ENCODE measurements at places on chromosomes 2 and 18.

DNA sequence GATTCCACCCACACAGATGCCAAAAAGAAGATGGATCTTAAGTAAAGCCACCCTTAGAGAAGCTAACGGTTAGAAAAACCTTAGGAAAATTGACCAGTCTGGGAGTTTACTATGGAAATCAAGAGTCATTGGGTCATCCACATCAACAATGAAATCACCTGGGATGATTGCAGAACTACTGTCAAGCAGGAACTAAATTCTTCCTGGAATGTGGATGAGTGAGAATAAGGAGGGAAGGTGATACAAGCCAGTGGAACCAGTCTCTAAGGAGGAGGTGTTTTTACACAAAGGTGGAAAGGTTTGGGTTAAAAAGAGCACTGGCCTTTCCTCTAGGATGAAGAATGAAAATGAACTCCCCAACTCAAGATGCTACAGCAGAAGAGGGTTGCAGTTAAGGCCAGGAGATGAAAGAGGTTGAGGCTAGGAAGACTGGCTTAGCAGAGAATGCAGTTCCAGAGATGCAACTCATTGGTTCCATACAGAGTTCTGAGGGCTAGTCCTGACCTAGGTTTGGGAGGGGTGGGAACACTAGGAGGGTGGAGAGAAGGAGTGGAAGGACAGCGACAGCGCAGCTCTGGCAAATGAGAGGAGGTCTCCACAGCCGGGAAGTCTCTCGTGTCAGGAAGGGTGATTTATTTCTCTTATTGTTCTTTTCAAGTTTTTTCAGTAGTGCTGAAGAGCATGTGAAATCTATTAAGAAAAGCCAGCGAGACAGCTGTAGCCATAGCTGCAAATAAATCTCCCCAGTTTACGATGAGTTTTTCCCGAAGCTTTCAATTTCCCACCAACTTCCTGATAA lies 27.7 kb upstream of the KDM3A start:
- DNase-seq = no peak

DNA sequence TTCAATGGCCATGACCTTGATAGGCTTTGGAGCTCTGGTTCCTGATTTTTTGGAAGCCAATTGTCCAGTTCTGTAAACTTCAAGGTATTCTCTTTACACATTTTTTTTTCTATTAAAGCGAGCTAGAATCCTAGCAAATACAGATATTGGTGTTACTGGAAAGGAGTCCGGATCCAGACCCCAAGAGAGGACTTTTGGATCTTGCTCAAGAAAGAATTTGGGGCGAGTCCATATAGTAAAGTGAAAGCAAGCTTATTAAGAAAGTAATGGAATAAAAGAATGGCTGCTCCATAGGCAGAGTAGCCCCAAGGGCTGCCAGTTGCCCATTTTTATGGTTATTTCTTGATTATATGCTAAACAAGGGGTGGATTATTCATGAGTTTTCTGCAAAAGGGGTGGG lies 45.1 kb downstream of the CD8B2 start:
- no peak for DNase-seq

DNA sequence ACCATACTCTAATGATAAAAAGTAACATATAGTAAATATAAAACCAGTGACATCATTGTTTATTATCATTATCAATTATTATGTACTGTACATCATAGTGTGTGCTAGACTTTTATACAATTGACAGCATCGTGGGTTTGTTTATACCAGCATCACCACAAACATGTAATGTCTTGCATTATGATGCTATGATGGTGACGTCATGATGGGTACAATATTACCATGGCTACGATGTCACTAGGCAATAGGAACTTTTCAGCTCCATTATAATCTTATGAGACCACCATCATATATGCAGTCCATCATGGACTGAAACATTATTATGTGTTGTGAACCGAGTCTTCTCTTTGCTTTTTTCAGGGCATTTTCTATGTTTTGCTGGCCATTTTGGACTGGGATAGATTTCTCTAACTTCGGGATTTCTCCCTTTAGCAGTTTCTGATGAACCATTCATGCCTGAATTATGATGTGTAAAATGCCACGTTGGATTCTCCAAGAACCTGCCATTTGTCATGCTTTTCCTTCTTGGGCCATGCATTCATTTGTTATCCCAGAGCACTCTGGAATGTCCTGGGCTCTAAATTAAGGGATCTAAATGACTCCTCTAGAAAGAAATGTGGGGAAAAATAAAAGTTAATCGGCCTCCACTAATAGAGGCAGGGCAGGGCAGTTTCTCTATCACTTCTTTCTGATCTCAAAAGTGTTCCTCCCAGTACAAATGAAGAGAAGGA lies 325.6 kb upstream of the TNP1 start:
- no peak for DNase-seq

DNA sequence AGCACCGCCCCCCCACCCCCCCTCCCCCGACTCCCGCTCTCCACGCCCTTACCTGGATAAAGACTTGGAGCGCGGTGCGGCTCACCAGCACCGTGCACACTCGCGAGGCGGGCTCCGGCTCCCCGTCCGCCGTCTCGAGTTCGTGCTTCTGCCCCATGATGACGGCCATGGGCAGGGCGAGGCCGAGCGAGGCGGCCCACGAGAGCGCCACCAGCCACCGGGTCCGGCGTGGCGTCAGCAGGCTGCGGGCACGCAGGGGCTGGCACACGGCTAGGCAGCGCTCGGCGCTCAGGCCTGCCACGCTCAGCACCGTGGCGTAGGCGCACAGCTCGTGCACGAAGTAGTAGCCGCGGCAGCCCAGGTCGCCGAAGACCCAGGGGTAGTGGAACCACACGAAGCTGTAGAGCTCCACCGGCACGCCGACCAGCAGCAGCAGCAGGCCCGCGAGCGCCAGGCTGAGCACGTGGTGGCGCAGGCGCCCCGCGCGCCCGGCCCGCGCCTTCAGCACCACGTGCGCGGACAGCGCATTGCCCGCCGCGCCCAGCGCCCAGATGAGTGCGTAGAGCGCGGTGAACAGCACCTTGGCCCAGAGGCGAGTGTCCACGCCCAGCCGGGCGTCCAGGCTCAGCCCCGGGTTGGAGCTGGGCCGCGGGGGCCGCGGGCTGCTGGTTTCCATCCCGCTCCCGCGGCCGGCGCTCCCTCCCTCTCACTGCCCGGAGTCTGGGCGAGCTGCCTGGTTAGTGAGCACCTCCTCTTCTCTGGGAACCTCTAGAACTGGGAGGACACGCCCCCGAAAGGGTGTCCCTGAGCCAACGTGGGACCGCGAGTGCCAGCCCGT lies at the start of gene NTSR2:
NTSR2 (minus strand) TSS at position 742 of the 838 bp plus-strand sequence; CDS start at position 676, 66 bp downstream.
- DNase-seq = no peak

DNA sequence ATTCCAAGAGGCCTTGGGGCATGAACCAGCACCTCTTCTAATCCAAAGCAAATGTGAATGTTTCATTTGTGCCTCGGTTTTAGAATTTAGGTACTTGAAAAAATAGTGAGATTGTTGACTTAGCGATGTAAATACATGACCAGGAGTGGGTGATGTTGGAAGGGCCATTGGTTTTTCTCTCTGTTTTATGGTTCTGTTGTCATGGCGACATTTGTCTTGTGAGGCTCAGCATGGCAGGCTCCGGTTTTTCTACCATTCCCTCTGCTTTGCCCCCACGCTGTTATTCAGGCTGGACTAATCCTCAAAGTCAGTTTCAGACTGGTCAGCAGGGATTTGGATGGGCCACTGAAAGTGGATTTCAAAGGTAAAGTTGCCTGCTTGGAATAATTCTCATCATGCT lies 255.4 kb downstream of the ALPK2 start:
- DNase-seq = no peak

GRCh38 chr18:7844418-7844817 lies 277.3 kb downstream of the PTPRM start:
- DNase-seq = no peak

GRCh38 chr18:62460851-62461300 lies 61.9 kb upstream of the ZCCHC2 start:
- DNase-seq = no peak

GRCh38 chr2:42854207-42854818 lies 61.9 kb upstream of the HAAO start:
- no peak for DNase-seq

- DNase-seq = no peak
Measured at GRCh38 chr18:22639026-22639463, 221.3 kb upstream of the CTAGE1 start.

GRCh38 chr2:181660181-181660580 lies 3.3 kb upstream of the CERKL start:
- no peak for DNase-seq

GRCh38 chr2:159617646-159618045 lies 1.3 kb upstream of the BAZ2B start:
- DNase-seq = no peak

DNA sequence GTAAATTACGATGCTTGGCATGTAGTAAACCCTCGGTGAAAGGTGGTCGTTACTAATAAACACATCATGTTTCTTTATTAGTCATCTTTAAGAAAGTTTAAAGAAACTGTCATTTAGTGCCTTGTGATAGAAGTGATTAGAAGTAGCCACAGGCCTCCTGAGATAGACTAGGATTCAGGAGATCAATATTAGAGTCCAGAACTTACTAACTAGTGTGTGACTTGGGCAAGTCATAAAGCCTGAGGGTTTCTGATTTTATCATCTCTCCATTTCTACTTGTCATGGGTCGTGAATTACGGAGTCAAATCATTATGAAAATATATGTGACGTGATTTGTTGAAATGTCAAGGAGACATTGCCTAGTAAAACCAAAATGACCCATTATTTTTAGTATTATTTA lies 6.7 kb downstream of the RPE start:
- DNase-seq = no peak

GRCh38 chr2:16072638-16073290 lies 132.4 kb downstream of the MYCN start:
- DNase-seq = no peak

DNA sequence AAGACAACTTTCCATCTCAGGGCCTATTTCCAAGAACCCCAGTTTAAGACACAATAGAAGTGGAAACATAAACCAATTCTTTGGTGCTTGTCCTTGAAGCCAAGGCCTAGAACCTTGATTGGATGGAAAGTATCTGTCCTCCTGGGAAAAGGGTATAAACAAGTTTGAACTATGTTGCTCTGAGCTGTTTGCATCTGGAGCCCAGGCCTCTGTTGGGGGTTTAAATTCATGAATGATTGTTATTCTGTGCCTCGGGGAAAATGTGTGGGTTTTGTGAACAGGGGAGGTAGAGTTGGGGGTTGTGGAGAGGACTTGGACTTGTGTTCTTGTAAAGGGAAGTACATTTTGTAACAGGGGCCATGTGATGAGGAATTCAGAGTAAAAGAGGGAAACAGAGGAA lies 406.1 kb downstream of the SLC4A3 start:
- no peak for DNase-seq

- no peak for DNase-seq
Measured at GRCh38 chr2:180819106-180819505, 161.3 kb upstream of the UBE2E3 start.

DNA sequence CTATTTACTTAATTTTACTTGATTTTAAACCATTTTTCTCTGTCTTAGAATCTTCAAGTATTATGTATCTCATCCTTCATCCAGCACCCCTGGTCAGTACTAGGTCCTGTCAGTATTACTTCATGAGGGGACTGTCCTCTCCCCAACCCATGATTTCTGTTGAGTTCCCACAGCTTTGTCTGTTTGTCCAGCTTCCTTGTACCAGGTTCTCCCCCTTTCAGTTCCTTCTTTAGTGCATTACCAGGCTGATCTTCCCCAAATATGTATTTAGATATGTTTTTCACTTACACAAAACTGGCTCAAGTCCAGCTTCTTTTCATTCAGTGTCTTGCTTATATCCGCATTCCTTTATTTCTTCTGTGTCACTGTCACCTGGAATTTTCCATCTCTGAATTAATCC lies 13.8 kb upstream of the TTC27 start:
- DNase-seq = no peak

DNA sequence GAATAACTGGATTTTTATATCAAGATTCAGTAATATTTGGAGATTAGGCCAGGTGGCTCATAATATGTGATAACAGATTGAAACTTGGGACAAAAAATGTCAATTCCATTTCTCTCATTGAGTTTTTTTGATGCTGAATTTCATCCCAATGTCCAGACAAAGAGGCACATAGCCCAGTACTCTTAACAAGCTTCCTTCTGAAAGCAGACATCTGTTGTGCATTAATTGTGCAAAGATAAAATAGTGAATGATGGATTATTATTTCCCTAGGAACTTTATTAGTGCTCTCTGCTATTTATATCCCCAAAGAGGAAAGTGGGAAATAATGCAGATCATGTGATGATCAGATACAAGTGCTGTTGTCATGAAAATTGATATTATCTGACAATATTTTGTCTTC lies 234.1 kb downstream of the CCDC102B start:
- DNase-seq = no peak

- no peak for DNase-seq
Measured at GRCh38 chr18:78505851-78506461, 473.7 kb upstream of the SALL3 start.

GRCh38 chr2:154133823-154134222 lies 262.1 kb downstream of the GALNT13 start:
- DNase-seq = no peak

- no peak for DNase-seq
Measured at GRCh38 chr2:159013103-159013502, 44.7 kb downstream of the TANC1 start.

GRCh38 chr2:140491876-140492275 lies 1638.9 kb downstream of the LRP1B start:
- no peak for DNase-seq

GRCh38 chr2:174878537-174879147 lies 114.4 kb upstream of the CHRNA1 start:
- DNase-seq = no peak

- DNase-seq = no peak
Measured at GRCh38 chr2:54466870-54467269, 10.7 kb downstream of the SPTBN1 start.

DNA sequence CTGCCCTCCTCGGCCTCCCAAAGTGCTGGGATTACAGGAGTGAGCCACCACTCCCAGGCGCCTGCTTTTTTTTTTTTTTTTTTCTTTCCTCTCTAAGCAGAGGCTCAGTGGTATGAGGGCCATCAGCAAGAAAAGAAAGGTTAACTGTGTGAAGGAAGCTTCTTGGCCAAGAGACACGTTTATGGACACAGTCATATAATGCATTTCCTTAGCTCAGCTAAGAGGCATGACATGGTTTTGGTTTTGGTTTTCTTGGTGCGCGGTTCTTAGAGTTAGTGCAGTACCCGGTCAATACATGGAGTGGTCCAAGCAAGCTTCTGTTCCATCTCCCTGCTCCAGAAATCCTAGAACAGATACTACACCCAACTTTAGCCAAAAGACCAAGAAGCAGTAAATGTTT lies 42.6 kb downstream of the RALBP1 start:
- DNase-seq = no peak

GRCh38 chr2:128217671-128218070 lies 101.0 kb downstream of the HS6ST1 start:
- no peak for DNase-seq

- no peak for DNase-seq
Measured at GRCh38 chr2:7835693-7836680, 845.9 kb upstream of the ID2 start.
